NCI-H2171 (cell line): ENCODE measurements at places on chromosomes 4 and X.
A peak's percentile ranks its signal among the peaks of the same experiment; 100 is the strongest.

- no peak for DNase-seq
Measured at GRCh38 chr4:51942833-51943215, 77.3 kb downstream of the LRRC66 start.

GRCh38 chr4:166655231-166655630 is 579.1 kb downstream of the SPOCK3 start:
- no peak for DNase-seq

- DNase-seq = no peak
Measured at GRCh38 chr4:95428291-95429070, 120.3 kb downstream of the UNC5C start.

DNA sequence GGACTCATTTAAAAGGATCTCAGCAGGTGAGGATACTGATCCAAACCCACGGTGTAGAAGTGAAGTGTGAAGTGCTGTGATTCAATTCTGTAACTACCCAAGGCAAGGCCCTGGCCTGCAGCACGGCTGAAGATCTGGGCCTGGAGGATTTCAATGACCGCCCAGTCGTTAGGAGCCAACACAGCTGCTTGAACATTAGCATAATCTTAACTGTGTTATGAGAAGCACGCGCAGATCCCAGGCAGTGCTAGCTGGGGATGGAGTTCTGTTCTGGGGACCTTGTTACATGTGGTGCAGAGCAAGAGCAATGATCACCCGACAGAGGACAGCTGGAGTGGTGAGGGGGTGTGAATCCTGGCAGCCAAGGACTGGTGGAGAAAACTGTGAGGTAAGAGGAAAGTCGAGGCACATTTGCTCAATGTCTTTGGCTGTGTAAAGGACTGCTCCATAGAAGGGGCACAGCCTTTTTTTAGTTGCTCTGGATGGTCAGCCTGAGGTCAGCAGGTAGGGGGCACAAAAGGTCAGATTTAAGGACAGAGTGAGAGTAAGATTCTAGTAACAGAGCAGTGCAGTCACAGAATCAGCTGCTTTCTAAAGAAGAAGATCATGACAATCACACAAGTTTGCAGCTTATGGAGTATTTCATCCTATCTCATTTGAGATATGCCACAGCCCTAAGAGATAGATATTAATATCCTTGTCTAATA is 181.8 kb downstream of the DCLK2 start:
- no peak for DNase-seq

DNA sequence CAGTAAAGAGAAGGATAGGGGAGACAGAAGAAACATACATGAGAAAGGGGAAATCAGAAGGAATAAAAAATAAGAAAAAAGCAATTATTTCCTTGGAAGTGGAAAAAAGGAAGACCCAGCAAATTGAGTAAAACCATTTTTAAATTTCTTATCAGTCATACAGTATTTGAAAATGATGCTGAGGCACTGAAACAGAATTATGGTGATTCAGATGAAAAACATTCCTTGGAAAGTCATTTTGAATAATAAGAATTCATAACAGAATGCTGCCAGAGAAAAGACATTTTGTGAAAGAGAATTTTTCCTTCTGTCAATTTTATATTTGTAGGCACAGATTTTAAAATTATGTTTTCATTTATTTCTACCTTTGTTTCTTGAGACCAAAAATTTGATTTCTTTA is 895.5 kb upstream of the EPHA5 start:
- no peak for DNase-seq

GRCh38 chr4:77003400-77003799 is 53.8 kb downstream of the SEPTIN11 start:
- no peak for DNase-seq

GRCh38 chrX:14913241-14913640 is 40.0 kb downstream of the MOSPD2 start:
- no peak for DNase-seq

DNA sequence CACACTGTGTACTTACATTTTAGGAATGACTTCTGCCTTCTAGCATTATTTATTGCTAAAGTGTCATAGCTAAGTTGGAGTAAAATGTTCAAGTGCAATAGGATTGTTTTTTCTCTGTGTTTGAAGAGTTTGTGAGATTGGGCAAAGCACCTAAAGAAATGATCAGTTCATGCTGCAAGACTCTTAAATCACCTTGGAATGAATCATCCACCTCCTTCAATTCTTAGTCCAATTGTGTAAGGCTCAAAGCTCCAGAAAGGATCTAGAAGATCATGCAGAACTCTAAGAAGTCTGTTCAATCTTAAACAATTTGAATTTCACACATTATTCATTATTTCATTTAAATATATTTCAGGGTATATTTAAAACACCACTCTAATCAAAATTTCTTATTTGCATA is 137.1 kb downstream of the AMELX start:
- DNase-seq = no peak

- DNase-seq = no peak
Measured at GRCh38 chrX:9835585-9836210, 49.5 kb downstream of the SHROOM2 start.

GRCh38 chrX:152637649-152638442 is at the start of gene GABRQ:
GABRQ (plus strand) TSS chrX:152637895; CDS start chrX:152638203, 308 bp downstream.
- peak; percentile 74 for DNase-seq

DNA sequence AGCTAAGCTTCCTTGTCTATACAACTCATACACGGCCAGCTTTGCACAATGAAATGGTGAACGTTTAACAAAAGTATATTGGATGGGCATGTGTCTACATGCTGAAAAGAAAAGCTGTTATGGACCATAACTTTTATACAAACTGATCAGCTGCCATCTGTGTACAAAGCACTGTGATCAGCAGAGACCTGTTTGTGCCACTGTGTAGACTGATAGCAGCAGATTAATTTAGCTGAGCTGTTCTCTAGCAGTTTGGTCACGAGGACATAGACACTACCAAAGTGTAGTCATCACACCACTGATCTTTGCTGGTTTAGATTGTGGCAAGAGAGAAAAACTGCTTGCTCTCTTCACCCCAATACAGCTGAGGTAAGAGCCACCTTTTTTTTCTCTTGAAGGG is 124.5 kb downstream of the RAPGEF2 start:
- no peak for DNase-seq

DNA sequence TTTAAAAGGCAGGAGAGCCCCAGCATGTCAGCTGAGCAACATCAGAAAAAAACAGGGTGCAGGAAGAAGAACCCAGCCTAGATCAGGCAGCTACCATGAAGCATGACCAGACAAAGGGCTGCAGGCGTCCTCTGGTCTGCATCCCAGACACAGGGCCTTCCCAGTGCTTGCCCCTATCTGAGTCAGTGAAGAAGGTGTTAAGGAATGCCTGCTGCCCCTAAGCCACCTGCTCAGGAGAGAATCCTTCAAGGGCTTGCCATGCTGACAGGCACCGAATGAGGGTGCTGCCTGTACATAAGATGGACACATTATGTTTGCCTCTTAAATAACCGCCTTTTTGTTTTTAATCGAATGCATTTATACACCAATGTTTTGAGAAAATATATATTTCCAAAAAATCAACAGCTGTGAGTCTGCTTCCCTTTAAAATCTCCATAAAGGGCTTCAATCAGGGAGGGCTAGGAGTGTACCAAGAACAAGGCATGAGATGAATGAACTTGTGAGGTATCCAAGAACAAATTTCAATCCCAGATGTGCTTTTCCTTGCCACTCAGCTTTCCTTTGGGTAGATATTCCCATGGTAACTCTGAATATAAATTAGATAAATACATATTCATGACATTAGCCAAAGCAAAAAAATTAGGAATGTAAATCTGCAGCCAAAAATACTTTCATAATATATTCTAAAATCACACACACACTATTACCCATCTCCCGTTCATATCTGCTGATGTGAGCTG is 85.1 kb downstream of the SLC9A7 start:
- no peak for DNase-seq

DNA sequence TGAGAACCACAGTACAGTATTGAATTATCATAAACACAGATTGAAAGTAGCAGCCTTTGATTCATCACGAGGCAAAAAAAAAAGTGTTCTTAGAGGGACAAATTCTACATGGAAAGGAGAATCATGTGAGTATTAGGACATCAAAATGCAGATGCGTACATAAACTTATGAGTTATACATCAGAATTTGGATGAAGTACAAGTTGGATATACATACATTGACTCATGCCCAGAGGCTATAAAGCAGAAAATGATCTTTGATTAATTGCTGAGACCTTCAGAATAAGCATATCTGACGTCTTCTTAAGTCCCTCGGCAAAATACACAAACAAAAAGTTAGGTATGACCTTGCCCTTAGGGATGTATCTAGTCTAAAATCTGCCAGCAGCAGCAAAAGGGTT is 206.4 kb downstream of the LDB2 start:
- no peak for DNase-seq

DNA sequence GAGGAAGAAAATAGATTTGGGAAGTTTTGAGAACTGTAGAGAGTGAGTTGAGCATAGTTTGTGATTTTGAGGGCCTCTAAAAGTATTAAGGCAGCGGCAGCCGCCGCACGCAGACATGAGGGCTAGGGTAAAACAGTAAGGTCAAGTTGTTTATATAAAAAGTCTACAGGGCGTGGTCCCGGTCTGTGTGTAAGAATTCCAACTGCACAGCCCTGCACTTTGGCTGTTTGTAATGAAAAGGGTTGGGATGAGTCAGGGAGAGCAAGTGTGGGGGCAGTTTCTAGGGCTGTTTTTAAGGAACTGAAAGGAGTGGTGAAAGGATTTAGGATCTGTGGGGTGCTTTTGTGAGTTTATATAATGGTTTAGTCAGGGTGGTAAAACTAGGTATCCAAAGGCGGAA is 55.0 kb downstream of the BEX3 start:
- DNase-seq = no peak

GRCh38 chrX:147920161-147920666 is 8.5 kb downstream of the FMR1 start:
- DNase-seq = no peak

GRCh38 chr4:5157791-5158770 is 106.8 kb downstream of the STK32B start:
- DNase-seq = no peak

GRCh38 chrX:37746951-37747350 is 32.9 kb upstream of the CYBB start:
- no peak for DNase-seq

GRCh38 chr4:48575964-48576363 is 85.9 kb downstream of the ZAR1 start:
- DNase-seq = no peak

DNA sequence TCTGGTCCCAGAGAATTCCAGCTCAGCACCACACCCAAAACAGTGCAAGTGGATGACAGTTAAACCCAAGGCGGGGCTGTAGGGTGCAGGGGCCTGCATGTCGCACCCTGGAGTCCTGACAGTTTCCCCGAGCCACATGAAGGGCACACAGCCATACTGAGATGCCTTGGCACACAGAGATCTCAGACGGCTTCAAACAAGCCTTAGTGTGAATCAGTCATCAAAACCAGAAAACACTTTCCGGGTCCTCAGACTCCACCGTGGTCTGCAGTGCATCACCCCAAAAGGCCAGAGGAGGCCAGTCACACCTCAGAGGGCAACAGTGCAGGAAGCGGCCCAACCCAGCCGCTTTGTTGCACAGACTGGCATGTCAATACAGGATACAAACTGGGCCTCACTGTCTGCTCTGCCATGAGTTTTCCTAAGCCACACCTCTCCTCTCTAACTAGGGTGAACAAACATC is 64.6 kb upstream of the ENPP6 start:
- no peak for DNase-seq

- DNase-seq = no peak
Measured at GRCh38 chr4:3432381-3432790, 9.4 kb upstream of the HGFAC start.

- no peak for DNase-seq
Measured at GRCh38 chr4:25524663-25525062, 131.0 kb upstream of the SLC34A2 start.

DNA sequence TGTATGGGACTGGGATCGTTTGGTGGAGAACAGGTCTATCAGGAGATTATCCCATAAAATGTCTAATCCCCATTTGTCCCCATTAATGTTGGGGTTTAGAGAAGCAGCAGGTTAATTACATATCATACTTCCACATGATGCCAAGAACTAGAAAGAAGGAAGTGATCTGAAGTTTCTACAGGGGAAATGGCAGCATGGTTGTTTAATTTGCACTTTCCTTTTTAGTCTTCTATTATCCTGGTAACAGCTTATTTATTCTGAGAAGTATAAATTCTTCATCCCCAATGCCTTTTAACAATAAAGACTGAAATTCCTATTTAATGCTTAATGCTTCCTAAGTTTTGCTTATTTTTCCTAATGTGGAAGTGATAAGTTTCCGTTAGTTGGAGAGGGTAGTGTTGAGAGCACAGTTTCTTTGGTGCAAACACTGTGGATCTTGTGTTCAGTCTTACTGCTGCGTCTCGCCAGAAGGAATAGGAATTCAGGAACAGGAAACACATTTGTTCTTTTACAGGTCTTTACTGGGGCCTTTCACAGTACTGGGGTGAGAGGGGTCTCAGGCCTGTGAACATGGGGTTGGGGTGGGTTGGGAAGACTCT is 59.5 kb upstream of the TADA2B start:
- DNase-seq = no peak

- DNase-seq = no peak
Measured at GRCh38 chr4:152107736-152108500, 347.1 kb upstream of the GATB start.

GRCh38 chrX:1385253-1386223 is 6.4 kb downstream of the SLC25A6 start:
- no peak for DNase-seq

GRCh38 chr4:170729236-170729635 is 639.5 kb upstream of the AADAT start:
- DNase-seq = no peak

- DNase-seq = no peak
Measured at GRCh38 chr4:41725254-41725653, 23.3 kb downstream of the PHOX2B start.
